Right renal pelvis (tissue), 4 donors: ENCODE measurements at places on chromosomes 7 and 10. TPM values are rescaled to one million over a fixed set of nuclear protein-coding genes. Genes with fewer than 3 reads are reported as not detected.

GRCh38 chr7:47383072-47383471 lies 198.8 kb downstream of the TNS3 start:
- DNase-seq = no peak

- DNase-seq = no peak
These were observed 35.2 kb downstream of the STK17A start for GRCh38 chr7:43618073-43618472.

- no peak for DNase-seq
These were observed 770.2 kb downstream of the GRID1 start for GRCh38 chr10:85596389-85596788.

DNA sequence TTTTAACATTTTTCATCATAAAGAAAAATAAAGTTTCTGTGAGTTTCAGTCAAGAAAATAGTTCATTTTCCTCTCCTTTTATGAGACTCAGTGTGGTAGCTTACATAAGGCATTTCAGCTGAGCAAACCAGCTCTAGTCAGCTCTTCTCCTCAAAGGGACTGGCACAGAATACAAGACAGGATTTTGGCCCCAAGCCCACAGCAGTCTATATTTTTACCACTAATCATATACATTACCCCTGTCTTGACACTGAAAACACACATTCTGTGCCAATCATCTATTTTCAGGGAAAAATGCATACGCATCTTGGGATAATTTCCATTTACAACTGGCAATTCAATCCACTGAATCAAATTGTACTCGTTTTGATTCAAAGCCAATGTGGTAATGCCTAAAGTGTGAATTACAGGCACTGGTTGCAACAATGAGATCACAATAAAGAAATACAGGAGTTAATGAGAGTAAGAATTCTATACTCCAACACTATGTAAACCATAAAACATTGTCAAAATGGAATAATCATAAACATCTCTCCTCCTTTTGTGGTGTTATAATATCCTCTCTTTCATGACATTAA lies 186.4 kb downstream of the CACNA2D1 start:
- no peak for DNase-seq

DNA sequence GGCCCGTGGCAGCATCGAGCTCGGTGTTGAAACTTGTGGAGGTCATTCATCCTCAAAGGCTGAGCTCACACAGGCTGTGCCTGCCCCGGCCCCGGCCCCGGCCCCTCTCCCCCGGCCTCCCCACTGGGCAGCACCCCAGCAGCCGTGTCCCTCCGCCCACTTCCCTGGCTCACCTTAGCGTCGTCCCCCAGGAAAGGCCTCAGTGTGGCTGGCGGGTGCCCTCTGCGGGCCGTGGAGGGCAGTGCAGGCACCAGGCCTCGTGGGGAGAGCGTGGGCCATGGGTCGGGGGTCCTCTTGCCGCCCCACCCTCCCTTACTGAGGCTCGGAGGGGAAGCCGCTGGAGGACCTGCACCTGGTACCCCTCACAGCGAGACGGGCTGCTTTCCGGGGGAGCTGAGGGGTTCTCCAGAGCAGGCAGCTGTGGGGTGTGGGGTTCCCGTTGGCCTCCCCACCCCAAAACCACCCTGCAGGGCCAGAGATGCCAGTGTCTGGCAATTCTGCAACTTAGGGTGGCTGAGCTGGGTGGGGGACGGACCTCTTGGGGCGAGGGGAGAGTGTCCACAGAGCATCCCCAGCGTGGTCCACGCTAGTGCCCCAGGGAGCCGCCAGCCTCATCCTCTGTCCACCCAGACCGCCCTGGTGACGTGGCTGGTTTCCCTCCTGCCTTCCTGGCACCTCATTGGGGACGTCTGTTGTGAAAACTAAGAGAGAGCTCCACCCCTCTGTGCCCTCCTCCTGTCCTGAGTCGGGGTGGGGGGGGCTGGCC lies 44.2 kb upstream of the DPYSL4 start:
- DNase-seq = no peak

GRCh38 chr7:79216236-79216635 lies 237.2 kb downstream of the MAGI2 start:
- no peak for DNase-seq

GRCh38 chr10:82390866-82391658 lies 516.1 kb downstream of the NRG3 start:
- no peak for DNase-seq

- no peak for DNase-seq
These were observed 45.8 kb downstream of the NRF1 start for GRCh38 chr7:129657363-129657762.

DNA sequence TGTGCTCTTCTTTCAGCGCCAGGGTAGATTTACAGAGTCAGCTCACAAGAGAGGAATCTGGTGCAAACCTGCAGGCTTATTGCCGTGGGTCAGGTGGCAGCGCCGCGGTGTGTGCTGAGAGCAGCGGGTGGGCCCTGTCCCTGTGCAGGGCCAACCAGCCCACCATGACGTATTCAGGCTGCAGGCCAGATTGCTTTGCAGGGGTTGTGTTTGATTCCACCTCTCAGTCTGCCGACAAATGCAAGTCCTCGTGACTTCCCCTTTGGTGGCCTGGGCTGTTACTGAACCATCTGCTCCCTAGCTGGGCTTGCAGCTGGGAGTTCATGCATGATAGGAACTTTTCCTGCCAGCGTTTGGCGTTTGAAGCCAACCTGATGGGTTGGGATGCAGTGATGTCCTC lies 66.7 kb upstream of the LEP start:
- no peak for DNase-seq

GRCh38 chr7:127930341-127931328 lies 100.6 kb downstream of the LRRC4 start:
- no peak for DNase-seq

DNA sequence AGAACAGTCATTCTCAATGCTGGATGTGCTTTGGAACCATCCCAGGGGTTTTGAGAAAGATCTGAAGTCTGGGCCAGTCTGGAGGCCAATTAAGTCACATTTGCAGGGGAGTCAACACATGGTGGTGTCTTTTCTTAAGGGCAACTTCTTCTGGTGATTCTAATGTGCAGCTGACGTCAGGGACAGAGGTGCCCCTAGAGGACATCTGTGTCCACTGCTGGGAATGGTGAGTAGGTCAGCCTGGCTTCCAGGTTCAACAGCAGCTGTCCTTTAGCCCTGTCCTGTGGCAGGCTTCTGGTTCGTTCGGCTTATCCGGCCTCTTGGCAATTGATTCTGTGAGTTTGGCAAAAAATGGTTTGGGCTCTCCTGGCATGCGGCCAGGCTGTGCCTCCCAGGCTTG lies 269.7 kb upstream of the HABP2 start:
- no peak for DNase-seq

GRCh38 chr10:17617031-17617911 lies at the start of gene HACD1:
HACD1 (minus strand) TSS chr10:17617374; CDS start chr10:17617339, 35 bp downstream.
- DNase-seq = peak; percentile 29

DNA sequence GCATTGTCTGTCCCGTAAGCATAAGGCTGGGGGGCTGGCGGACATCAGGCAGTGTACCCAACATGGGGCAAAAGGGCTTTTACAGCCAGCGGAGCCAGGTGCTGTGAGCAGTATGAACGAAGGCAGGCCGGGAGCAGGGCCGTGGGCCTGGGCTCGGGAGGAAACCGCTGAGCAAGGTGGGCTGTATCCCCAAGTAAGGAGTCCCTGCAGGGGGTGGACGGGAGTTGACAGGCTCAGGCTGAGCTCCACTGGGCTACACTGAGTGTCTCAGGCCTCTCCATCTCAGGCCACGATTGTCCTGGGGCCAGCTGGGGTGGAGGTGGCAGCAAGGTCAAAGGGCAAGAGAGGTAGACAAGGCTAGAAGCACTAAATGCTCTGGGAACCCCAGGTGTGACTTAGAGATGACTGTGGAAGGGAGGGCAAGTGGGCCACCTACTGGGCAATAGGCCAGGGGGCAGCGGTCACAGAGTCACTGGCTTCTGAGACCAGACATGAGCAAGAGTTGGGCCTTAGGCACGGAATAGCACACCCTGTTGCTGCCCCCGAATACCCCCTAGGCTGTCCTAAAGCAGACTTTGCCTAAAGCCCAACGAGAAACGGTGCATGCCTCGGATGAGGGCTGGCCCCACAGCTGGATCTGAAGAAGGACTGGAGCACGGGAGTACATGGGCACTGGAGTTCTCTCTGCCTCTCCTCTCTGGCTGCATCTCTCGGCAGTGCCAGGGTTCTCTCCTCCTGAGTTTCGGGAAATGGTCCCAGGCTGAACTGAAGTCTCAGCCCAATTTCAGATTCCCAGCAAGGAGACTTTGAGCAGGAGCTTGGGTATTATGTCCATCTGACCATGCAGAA lies 10.8 kb upstream of the RAMP3 start:
- no peak for DNase-seq

DNA sequence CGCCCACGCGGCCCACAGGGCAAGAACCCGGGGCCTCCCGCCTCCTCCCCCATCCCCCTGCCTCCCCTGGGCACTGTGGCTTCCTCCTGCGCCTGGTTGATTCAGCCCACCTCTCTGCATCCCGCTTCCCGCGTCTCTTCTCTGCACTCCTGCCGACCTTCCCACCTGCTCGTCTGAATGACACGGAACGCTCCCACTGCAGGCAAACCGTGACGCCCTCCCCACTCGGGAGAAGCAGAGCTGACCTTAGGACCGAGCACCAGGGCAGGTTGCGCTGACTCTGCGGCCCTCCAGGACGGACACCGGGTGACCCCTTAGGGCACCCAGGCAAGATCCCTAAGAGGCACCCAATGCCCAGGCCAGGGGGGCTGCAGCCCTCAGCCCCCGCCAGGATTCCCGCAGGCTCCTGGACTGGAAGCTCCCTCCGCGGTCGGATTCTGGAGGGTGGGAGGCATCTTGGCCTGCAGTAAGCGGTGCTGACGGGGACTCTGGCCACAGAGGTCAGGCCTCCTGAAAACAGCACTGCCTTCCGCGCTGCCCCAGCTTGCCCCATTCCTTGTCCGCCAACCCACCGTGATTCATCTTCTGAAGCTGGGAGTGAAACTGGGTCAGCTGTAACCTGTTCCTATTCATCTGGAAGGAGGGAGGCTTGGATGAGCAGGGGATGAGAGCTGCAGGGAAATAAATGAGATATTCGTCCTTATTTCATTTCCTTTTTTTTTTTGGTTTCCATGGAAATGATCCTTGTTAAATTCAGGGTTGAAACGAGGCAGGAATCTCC lies 990 bp downstream of the CALML3 start:
- no peak for DNase-seq

GRCh38 chr10:45460235-45460878 lies 86.3 kb downstream of the ALOX5 start:
- DNase-seq = no peak

- no peak for DNase-seq
These were observed 479.3 kb downstream of the NEBL start for GRCh38 chr10:20417791-20418190.

DNA sequence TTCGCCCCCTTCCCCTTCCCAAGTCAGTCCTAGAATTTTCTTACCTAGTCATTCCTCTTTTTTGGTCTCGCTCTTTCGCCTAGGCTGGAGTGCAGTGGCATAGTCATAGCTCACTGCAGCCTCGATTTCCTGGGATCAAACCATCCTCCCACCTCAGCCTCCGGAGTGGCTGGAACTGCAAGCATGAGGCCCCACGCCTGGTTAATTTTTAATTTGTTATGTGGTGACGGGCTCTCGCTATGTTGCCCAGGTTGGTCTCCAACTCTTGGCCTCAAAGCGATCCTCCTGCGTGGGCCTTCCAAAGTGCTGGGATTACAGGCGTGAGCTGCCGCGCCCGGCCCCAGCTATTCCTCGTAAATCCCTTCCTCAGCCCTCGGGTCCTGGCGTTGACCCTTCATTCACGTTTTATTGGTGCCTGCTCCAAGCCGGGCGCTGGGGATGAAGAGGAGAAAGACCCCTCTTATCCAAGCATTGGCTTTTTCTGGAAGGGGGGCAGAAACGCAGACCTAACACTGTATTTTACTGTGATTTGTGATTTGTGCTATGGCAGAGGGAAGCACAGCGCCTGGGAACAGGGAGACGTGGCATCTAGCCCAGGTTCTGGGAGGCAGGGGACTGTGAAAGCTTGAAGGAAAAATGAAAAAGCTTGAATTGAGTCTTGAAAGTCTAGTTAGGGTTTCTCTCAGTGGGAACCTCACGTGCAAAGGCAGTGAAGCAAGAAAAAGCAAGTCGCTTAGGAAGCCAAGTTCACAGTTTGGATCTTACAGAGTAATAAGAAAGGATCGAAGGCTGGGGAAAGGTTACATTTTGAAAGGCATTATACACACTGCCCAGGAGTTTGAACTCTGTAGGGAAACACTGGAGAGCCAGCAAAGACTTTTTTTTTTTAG lies 516 bp downstream of the ZNHIT1 start:
- no peak for DNase-seq

DNA sequence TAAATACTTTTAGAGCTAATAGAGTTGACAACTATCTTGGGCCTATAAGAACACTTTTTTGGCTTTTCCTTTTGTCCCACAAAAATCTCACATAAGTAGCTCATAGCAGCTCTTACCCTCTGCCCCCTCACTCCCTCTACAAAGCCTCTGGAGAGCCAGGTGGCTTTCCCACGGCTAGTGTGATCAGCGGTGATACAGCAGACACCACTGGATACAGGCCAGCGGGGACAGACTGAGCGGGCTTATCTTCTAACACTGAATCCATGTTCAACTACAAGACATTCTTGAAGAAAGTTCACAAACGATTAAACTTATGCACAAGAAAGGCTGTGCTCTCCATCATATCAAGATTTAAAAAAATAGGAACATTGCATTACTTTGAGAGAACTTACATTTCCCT lies 377.2 kb downstream of the PARD3 start:
- DNase-seq = no peak

DNA sequence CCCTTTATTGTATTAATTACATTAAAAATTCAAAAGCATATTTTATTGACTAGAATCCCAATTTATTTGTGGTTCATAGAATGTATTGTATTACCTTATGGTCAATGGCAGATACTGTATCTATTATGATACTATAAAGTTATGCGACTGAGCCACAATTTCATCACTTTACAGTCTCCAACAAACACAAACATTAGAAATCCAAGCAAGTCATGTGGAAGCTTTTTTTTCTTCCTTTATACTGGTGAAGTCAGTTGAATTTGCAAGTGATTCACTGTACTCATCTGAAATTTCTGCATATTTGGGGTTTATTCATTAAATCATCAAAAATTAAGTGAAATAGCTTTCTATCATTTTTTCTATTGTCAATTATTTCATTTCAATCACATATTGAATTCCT lies 54.3 kb downstream of the BMPER start:
- no peak for DNase-seq

- DNase-seq = no peak
These were observed 1019.0 kb upstream of the C7orf33 start for GRCh38 chr7:147571436-147572185.

GRCh38 chr10:109762555-109762954 lies 160.8 kb downstream of the XPNPEP1 start:
- DNase-seq = no peak

- no peak for DNase-seq
These were observed 36.7 kb downstream of the EGFR start for GRCh38 chr7:55055479-55055878.

GRCh38 chr7:120799813-120800475 lies 58.0 kb downstream of the TSPAN12 start:
- DNase-seq = no peak

GRCh38 chr7:45061806-45062425 lies 26.9 kb downstream of the NACAD start:
- DNase-seq = no peak

Gene CPSF4
- 30.5 TPM for polyA plus RNA-seq

Gene C7orf33
- polyA plus RNA-seq = not detected

Gene ACTL6B
- polyA plus RNA-seq = not detected

Gene PDLIM1
- 78.5 TPM for polyA plus RNA-seq

Gene C10orf105
- polyA plus RNA-seq = 0.16 TPM

Gene TMEM229A
- polyA plus RNA-seq = 0.16 TPM

Gene UCN3
- polyA plus RNA-seq = 1.9 TPM

Gene SLC18A3
- not detected for polyA plus RNA-seq

Gene PILRA
- 4.8 TPM for polyA plus RNA-seq
